ENCODE measurements at places on chromosomes 5 and 9.
A peak's percentile ranks its signal among the peaks of the same experiment; 100 is the strongest.

DNA sequence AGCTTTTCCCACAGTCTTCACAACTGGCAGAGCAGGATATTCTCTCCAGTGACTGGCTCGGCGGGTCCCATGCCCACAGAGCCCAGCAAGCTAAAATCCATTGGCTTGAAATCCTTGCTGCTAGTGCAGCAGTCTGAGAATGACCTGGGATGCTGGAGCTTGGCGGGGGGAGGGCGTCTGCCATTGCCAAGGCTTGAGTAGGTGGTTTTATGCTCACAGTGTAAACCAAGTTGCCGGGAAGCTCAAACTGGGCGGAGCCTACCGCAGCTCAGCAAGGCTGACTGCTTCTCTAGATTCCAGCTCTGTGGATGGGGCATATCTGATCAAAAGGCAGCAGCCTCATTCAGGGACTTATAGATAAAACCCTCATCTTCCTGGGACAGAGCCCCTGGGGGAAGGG, 194.1 kb downstream of the CCDC171 start:
- DNase-seq = no peak

GRCh38 chr9:132114102-132114707, 34.5 kb upstream of the MED27 start:
- DNase-seq = peak; percentile 33

DNA sequence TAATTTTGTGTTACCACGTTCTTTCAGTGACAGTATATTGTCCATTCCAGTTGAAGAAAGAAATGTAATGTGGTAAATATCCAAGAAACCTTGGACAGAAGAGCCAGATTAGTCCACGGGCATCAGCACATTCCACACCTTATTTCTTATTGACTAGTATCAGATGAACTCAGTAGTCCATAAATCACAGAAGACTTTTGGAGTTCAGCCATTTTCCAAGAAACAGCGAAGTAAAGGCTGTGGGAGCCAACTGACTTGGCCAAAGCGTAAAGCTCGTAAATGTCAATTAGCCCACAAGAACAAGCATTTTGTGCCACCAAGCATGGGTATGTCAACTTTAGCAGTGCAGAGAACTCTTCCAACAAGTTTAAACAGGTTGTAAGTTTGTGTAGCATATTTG, 60.2 kb upstream of the STARD4 start:
- no peak for DNase-seq

GRCh38 chr5:127950707-127951391, 132.7 kb upstream of the SLC12A2 start:
- DNase-seq = no peak

- DNase-seq = no peak
Observed at GRCh38 chr5:132760601-132761317, 13.5 kb downstream of the CCNI2 start.

- DNase-seq = no peak
Observed at GRCh38 chr5:132854301-132854700, 12.0 kb downstream of the GDF9 start.

- DNase-seq = no peak
Observed at GRCh38 chr9:78746010-78746409, 449.1 kb downstream of the PSAT1 start.

DNA sequence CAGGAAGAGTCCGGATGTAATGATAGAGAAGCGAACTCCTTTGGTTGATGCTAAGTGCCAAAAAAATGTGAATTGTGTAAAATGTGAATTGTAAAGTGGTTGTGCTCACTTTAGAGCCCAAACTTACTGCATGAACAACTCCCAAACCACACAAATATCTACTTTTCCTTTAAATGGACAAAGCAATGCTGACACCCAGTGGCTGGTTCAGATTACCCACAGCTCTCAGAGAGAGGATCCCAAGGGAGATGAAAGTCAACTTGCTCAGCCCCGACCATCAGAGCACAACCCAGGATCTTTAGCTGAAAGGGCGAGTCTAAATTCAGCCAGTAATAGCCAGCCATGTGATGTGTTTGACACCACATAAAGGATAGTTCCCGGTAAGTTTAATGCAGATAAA, 133.7 kb downstream of the NMUR2 start:
- DNase-seq = peak; percentile 25

- no peak for DNase-seq
Observed at GRCh38 chr5:98516701-98517100, 256.8 kb upstream of the RGMB start.

DNA sequence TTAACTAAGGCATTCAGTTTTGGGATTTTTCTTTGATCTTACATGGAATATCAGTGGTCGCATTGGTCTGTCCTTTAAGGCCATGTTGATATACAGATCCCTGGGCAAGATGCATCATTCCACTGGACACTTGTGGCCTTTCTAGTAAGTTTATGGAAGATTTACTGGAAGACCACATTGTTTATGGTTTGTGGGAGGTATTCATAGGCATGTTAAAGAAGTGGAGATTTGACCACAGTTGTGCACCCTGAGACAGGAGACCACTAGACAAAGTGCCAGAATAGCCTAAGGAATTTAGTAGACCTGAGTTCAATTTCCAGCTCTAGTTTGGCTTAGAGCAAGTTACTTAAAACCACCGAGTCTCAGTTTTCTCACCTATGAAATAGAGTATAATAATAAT, 383.1 kb upstream of the PAPPA start:
- no peak for DNase-seq

GRCh38 chr5:142356349-142356715, 31.5 kb upstream of the SPRY4 start:
- no peak for DNase-seq

- no peak for DNase-seq
Observed at GRCh38 chr5:102799017-102799416, 43.9 kb downstream of the PAM start.

DNA sequence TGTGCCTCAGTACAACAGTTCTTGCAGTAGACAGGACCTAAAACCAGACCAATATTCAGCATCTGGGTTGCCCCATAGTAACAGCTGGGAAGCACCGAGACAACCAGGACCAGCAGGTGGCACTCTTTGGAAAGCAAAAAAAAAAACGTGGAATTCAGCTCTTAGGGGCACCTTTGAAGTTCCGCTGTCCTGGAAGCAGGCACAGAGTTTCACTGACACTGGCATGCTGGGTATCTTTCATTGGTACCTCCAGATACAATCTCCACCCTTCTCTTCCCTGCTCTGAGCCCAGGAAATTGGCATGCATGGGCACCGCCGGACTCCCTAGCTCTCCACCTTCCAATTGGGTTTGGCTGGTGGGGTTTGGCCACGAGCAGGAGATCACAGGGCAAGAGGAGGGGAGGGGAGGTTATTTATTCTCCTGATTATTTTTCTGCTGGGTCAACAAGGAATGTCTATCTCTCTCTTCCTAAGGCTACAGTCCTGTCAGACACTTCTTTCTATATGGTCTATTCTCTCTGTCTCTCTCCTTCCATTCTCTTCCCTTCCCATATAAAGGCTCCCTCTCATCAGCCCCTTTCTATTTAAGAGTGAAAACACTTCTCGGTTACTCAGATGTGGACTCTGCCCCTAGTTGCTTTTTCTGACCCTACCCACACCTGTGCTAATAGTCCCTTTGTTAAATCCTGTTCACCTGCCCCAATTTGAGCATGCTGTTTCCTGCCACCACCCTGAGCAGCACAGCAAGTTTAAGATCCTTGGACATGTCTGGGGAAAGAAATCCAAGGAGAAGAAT, 1.9 kb upstream of the IDNK start:
- DNase-seq = peak; percentile 46

DNA sequence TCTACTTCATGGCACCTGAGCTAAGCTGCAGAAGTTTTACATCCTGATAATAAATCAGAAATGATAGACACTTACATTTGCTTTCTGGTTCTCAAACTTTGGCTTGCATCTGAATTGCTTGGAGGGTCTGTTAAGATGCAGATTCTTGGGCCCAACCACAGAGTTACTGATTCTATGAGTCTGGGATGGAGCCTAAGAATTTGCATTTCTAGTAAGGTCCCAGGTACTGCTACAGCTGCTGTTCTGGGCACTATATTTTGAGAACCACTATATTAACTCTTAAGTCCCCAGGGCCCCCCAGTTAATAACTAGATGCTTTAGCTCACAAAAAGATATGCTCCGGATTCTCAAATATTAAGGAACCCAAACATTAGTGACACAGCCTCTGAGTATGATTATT, 69.8 kb upstream of the DAB2 start:
- no peak for DNase-seq

- DNase-seq = no peak
Observed at GRCh38 chr9:35338086-35338485, 151.8 kb upstream of the RUSC2 start.

DNA sequence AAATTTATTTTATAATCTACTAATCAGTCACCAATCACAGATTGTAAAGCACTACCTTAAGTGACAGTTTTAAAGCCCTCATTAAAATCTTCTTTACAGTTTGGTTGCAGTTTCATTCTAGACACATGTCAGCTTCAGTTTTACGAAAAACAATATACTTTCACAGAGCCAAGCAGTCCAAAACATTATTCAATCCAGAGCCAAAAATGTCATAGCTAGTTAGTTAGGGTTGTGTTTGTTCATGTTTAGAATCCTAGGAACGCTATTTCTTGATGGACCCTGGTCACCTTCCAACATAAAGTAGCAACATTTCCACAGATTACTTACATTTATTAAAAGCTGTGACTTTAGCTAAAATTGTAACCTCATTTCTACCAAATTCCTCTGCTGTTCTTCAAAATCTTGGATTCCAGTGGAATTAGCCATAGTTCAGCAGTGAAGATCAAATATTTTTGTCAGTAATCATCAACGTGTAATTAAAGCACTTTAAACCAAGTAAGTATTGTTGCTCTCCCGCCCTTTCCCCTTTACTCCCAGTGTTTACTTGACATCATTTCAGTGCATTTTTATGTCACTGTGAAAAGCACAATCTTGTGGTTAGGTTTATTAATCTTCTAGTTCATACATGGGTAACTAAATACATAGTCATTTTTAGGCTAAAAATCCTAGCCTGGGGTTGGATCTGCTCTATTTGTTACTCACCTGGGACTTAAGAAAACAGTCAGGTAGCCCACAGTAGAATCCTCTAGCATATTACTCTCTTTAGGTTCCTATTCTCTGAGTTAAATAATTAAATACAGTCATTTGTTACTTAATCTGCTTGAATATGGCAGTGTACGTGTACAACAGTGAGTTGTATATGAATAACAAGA, 74.3 kb downstream of the NIPBL start:
- DNase-seq = no peak

GRCh38 chr5:170289764-170290163, 7.8 kb downstream of the LCP2 start:
- no peak for DNase-seq

DNA sequence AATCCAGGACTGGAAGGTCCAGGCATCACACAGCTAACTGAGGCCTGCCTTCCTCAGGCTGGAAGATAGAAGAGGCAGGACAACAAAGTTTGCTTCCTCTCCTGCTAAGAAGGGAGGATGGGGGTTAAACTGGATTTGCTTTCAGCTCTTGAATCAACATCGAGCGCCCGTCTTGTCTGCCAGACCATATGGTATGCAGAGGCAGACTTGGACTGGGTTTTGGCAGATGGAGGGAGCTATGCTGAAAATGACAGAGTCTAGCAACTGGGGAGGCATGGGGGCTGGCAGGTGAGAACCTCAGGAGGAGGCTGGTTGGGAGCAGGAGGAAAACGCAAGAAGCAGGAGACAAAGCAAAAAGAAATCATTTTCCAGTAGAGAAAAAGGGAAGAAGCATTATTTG, 289.5 kb upstream of the IL12B start:
- DNase-seq = no peak

DNA sequence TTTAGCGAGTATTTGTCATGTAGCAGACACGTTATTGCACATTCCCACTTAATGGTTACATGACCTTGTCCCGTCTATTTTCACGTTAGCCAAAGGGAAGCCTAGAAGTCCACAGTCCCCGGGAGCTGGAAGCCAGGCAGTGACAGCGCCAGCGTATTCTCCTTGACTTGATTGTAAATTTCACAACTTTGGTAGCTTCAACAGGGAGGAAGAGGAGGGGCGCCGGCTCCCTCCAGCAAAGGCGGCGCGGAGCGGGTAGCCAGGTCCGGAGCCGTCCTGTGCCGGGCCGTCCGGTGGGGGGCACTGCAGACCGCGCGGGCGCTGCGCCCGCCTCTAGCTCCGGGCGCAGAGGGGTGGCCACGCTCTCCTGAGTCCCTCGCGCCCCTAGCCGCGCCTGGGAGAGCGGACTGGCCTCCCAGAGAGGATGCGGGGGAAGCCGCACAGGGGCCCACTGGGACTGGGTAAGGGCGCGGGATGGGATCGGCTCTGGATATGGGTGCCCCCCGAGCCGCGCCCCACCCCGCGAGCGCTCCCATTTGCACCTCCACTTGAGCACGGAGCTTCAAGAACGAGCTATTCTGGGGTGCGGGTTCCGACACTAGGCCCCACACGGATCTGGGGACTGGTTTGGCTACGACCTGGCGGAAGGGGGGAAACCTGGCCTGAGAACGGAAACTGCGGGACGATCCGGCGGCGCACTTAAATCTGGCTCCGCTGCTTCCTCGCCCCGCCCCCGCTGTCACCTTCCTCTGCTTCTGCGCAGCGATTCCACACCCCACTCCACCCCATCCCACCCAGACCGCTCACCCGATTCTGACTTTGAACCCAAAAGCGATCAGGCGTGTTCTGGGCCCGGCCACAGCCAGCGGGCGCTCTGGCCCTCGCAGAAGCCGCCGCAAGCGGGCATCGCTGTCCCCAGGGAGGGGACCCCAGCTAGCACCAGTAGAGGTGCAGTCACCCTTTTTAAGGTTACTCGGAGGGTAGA, 23.8 kb downstream of the KLF4 start:
- peak; percentile 45 for DNase-seq

DNA sequence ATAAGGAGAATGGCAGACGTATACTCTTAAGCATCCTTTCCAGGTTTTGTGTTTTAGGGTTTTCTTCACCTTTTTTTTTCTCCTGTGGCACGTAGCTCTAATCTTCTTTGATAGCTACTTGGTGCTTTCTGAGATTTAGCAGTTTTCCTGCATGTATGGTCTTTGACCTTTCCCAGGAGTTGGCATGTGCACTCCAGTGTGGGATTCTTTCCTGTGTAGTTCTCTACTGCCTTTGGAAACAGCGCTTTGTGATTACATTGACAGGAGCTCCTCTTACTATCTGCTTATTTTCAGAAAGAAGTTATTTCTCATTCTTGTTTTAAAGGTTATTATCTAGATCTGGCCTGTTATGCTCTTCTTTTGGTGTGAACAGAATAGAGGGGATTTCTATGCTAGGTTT, 65.5 kb downstream of the UNC13B start:
- no peak for DNase-seq

GRCh38 chr9:109939698-109940342, 159.8 kb downstream of the PALM2AKAP2 start:
- DNase-seq = no peak

- no peak for DNase-seq
Observed at GRCh38 chr5:16229357-16229940, 49.9 kb upstream of the MARCHF11 start.

DNA sequence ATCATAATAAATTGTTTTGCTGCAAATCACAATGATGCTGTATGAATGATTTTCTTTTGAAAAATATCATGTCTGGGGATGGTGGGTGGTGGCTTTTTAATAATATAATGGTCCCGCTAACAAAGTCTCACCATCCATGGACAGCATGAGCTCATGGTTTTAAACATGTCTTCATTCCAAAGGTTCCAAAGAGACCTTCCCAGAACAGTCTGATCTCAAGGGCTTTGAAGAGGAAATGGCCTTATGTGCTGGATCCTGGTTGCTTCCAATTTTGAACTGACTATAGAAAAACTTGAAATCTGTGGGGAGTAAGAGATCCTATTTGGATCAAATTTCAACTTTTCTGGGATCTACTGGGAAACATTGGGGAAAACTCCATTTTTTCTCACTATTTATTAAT, 121.8 kb downstream of the ADAMTS12 start:
- DNase-seq = no peak

Measured in MM.1S (cell line).